ENCODE measurements at places on chromosomes 1 and 21.

- no peak for DNase-seq
Measured at GRCh38 chr1:156489166-156489934, 11.2 kb downstream of the MEF2D start.

DNA sequence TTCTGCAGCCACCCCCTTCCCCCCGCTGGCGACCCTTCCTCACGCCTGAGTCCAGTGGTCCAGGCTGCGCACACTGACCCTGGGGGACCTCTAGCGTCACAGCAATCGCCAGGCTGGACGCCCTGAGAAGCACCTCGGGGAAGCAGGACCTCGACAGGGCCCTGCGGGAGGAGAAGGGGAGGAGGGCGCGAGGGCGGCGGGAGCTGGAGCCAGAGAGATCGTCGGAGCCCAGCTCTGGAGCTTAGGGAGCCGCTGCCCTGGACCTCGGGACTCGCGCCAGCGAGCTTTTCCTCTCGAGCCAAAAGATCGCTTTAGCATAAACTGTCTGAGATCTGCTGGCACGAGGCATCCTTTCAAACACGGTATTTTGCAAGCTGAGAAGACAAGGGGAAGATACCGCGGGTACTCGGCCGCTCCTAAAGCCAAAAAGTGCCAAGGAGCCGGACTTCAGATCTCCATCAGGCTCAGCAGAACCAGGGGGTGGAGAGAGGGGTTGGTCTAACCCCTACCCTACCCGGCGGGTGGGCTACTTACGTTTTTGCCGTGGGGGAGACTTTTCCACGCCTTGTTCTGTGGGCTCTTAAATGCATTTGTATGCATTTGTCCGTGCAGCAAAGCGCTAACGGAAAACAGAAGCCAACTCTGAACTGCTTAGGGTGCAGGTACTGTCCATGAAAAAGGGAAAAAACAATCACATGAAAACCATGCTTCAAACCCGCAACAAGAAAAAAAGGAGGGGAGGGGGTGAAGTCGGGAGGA lies 586 bp downstream of the COL24A1 start:
- DNase-seq = no peak

- DNase-seq = no peak
Measured at GRCh38 chr1:36743286-36744005, 260.7 kb upstream of the CSF3R start.

DNA sequence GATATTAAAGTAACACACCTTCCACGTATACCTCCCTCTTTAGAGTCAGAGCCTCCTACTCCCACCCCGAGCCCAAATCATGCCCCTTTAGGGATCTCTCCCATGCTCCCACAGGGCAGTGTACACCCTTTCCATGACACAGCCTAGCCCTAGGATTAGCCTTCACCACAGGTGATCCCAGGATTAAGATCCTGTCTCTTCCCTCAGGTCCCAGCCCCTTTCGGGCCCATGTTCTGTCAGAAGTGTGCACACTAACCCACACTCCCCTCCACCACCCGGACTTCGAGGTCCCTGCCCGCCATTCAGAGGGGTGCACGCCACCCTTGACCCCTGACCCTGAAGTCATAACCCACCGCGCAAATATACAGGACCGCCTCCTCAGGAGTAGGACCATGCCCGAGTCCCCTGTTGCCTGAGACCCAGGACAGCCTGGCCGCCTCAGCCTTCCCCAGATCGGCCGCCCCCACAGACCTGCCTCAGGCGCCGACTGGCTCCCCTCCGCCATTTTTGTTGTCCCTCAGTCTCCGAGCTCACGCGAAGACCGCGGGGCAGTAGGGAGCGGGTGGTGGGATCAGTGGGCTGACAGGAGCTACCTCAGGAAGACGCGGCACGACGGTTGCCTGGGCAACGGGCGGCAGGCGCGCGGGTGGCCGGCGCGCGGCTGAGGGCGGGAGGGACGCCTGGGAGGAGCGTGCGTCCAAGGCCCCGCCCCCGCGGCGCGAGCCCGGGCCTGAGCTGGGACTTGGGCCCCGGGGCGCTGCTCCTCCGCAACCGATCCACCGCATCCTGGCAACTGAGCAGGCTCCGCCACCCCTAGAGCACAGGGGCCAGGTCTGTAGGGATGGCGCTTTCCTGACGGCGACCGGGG lies at the start of gene AGBL4:
Gene AGBL4, minus strand, starts transcription at position 663 of the 868 bp plus-strand sequence.
- no peak for DNase-seq

Data from HuH-7.5 (cell line).